Prostate gland (tissue), 2 donors: ENCODE measurements at places on chromosomes 3 and 15. TPM values are rescaled to one million over a fixed set of nuclear protein-coding genes. Genes with fewer than 3 reads are reported as not detected.

GRCh38 chr3:190558316-190558715 is 44.4 kb downstream of the IL1RAP start:
- DNase-seq, result no peak

DNA sequence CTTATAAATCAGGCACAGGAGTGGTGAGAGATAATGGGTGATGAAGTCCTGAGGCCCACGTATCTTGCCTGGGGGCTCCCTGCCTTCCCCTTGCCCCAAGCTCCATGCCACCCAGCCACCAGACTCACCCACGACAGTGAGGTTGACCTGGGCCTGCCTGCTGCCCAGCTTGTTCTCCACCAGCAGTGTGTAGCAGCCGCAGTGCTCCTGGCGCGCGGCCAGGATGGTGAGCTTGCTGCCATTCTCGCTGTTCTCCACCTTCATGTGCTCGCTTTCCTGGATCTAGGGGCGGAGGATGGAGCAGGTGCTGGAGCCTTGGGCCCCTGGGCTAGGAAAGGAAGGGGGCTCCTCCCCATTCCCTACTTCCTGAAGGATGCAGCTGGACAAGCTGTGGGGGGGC is 79.1 kb upstream of the HACD2 start:
- DNase-seq, result no peak

ZDHHC19 gene
- total RNA-seq, result 3.9 TPM

CPB1 gene
- 2.0 TPM for total RNA-seq

DCBLD2 gene
- 151 TPM for total RNA-seq

DNA sequence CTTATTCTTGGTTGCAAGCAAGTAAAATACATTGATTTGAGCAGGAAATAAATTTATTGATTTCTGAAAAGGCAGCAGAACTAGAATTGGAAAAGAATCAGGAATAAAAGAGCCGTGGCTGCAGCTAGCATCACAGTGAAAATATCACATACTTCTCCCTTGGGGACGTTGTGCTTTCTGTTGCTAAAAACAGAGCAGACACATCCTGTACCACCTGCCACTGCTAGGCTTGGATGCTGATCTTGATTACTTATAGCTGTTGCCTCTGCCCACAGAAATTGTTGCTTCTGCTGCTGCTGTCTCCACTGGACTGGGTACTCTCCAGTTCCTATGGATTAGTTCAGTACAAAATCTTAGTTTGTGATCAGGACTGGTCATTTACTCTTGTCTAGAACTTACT is 283.8 kb downstream of the C3orf38 start:
- no peak for DNase-seq

UPK1B gene
- total RNA-seq, result not detected

DNA sequence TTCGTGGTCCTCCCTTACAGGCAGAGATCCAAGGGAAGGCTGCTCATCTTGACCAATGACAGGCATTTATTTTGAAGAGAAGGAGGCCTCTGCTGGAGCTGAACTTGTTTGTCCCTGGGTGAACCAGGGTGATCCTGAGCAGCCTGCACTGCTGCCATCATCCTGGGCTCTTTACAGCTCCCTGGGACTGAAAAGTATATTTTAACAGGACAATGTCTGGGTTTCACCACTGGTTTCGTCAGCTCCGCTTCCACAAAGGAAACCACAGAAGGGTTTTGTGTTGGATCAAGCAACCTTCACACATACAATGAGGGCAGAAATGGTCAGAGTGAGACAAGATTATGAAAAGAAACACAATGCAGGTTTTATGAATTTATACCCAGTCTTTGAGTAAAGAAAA is 400.7 kb upstream of the TPM1 start:
- DNase-seq, result no peak

DAZL gene
- not detected for total RNA-seq

GRCh38 chr3:144036498-144036897 is 64.9 kb downstream of the DIPK2A start:
- DNase-seq, result no peak

ARGFX gene
- total RNA-seq, result not detected

ELL3 gene
- 7.7 TPM for total RNA-seq

GRCh38 chr3:14133876-14134275 is 9.0 kb downstream of the TMEM43 start:
- DNase-seq, result no peak

DNA sequence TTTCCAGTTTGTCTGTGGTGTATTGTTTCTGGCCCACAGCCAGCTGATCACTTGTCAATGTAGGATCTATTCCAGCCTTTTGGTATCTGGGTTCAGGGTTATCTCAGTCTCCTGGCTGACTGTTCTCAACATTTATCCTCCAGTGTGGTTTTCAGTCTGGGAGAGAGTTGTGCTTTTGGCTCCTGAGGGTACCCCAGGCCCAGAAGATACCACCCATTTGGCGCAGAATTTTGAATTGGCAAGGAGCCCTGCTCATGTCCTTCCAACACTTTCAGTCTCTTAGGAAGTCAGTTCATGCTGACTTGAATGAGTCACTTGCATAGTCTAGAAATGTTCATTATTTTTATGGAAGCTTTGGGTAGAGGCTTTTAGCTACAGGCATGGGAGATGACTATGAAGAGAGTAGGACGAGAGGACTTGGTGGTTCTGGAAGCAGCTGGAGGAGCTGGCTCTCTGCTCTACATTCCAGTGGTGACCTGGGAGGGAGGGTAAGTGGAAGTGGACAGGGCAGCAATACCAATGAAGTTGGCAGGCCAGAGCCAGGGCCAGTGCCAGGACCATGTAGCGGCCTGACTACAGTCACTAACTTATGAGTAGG is 7.2 kb downstream of the POLR2H start:
- no peak for DNase-seq

WDR49 gene
- total RNA-seq, result 0.45 TPM

GOLGA8O gene
- total RNA-seq, result not detected

- DNase-seq, result peak; percentile 92
Observed at GRCh38 chr3:73520931-73521461, 103.7 kb downstream of the PDZRN3 start.

DNA sequence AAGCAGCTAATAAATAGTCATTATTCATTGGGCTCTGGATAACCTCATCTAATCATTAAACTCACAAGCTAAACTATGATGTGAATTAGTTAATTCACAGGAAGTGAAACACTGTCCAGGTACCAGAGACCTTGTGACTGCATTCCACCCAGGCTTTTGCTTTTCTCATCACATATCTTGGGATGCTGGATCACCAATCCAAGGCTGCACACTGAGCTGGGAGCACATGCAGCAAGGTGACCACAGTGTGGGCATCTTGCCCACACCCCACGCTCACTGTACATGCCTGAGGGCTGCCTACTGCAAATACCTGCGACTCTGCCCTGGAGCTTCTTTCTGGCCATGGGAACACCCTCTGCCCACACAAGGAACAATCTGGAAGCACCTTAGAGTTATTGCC is 40.6 kb upstream of the TNFAIP8L3 start:
- no peak for DNase-seq

ACOX2 gene
- 19.7 TPM for total RNA-seq

CYP1A2 gene
- not detected for total RNA-seq

DNA sequence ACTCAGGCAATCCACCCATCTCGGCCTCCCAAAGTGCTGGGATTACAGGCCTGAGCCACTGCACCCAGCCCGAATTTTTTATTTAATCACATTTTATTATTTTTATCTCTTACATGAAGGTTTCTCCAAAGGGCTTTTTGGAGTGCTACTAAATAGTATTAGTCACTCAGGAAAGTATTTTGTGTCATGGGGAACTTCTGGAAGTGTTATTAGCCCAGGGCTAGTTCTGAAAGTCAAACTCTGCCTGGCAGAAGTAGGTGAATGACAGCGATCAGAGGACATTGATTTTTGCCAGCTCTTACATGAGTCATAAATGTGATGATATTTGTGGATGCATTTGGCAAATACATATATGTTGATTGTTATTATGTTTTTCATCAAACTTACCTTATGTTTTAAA is 48.7 kb downstream of the ZPLD1 start:
- no peak for DNase-seq

DNA sequence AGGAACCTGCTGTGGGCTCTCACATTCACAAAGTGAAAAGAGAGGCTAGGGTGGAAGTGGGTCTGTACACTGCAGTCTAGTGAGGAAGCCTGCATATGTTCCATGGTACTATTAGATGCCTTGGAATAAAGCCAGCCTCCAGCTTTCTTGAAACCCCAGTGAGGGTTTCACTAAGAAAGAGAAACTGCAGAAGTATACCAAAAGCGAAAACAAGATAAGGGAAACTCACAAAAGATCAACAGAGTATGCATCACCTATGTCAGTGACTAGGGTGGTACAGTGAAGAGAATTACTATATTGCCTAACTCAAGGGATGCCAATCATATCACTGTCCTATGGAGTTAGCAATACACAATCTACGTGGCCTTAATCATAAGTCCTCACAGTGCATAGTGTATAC is 212.5 kb upstream of the GADL1 start:
- DNase-seq, result no peak

CPLX3 gene
- total RNA-seq, result 40.5 TPM

GRCh38 chr3:193780810-193781478 is 187.9 kb downstream of the OPA1 start:
- DNase-seq, result peak; percentile 59

IGSF11 gene
- 30.9 TPM for total RNA-seq

GRCh38 chr3:53807117-53807810 is 39.0 kb downstream of the CHDH start:
- no peak for DNase-seq

GRCh38 chr3:11549580-11550140 is 94.1 kb downstream of the VGLL4 start:
- no peak for DNase-seq

MUSTN1 gene
- 14.4 TPM for total RNA-seq

DNA sequence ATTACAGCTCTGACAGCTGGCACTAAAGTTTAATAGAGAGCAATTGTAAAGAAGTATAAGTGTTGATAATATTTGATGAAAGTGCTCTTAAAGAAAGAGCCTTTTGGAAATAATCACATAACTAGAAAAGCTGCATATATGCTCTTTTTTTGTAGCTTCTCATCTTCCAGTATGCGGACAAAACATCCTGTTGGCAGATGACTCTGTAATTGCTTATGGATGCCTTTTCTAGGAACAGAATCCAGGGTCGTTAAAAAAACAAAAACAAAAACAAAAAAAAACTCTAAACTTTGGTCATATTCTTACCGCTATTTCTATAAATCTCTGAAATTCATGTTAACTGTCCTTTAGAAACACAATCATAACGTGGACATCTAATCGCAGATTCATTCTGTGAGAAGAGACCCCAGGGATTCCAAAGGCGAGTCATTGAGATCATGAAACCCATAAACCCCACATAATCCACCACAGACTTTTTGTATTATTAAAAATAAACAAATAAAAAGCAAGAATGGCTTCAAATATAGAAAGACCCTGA is 109.8 kb downstream of the EPHA3 start:
- no peak for DNase-seq

TIMP4 gene
- total RNA-seq, result 9.7 TPM

GRCh38 chr15:63133786-63134185 is 12.1 kb downstream of the LACTB start:
- DNase-seq, result no peak

- no peak for DNase-seq
Observed at GRCh38 chr3:134364936-134365765, 9.1 kb downstream of the AMOTL2 start.

EDC3 gene
- 36.8 TPM for total RNA-seq

GRCh38 chr15:101200181-101200580 is 51.7 kb downstream of the CHSY1 start:
- no peak for DNase-seq

- peak; percentile 32 for DNase-seq
Observed at GRCh38 chr3:58536501-58537411, at the start of gene ACOX2. TSS of gene ACOX2 (minus strand) at chr3:58537190. CDS start at chr3:58535106, 2,084 bp downstream.

GRCh38 chr15:100042558-100042957 is 299.2 kb downstream of the ADAMTS17 start:
- DNase-seq, result no peak

CELSR3 gene
- total RNA-seq, result 0.41 TPM

PXK gene
- 21.8 TPM for total RNA-seq

PLA2G4B gene
- total RNA-seq, result 7.6 TPM

DNA sequence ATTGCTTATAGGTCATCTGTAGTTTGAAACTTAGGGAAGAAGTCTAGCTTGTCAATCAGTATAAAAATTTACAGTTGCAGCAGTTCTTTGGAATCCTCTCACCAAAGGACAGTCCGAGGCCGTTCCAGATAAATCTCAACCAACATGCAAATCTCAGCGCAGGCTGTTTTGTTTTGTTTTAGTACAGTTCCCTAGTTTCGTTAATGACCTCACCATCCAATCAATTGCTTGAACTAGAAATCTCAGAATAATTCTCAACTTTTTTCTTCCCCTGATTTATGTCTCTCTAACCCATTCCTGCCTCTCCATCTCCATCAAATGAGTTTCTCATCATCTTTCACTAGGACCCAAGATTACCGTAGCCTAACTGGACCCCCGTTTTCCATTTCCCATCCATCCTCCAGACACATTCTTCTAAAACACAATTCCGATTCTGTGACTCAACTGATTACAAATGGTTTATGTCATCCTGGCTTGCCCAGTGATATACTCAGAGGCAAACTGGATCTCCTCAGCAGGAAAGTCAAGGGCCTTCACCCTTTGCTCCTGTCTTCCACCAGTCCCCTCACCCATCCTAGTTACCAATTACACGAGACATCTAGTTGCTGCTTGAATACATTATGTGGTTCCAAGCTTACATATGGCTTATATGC is 1.3 kb downstream of the SMCO1 start:
- DNase-seq, result no peak

DNA sequence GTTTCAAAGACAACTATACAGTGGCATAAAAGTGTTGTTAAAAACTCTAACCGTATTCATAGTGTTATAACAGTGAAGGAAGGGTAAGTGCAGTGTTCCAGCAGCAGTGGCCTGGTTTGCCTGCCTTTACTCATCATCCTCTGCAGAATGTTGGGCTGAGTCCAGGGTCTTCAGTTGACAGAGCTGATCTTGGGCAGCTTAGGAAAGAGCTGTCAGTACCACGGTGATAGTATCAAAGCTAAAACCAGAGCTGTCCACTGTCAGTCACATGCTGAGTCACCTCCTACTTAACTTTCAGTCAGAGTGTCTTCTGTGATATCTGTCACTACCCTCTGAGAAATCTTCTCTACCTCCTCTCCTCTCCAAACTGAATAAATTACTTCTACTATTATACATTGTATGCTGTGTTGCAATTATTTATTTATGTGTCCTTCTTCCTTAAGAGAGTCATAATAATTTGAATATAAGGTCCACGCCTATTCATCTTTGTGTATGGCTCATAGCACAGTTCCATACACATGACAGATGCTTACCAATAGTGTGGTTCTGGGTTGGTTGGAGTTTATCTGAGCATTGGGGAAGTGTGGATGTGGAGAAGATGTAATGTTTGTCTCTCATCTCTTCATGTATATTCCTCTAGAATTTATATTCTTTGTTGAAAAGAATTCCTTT is 242.1 kb downstream of the ZIC1 start:
- no peak for DNase-seq

- DNase-seq, result no peak
Observed at GRCh38 chr15:29917600-29918597, 95.6 kb upstream of the TJP1 start.
